ENCODE measurements at places on chromosomes 6 and 20.

DNA sequence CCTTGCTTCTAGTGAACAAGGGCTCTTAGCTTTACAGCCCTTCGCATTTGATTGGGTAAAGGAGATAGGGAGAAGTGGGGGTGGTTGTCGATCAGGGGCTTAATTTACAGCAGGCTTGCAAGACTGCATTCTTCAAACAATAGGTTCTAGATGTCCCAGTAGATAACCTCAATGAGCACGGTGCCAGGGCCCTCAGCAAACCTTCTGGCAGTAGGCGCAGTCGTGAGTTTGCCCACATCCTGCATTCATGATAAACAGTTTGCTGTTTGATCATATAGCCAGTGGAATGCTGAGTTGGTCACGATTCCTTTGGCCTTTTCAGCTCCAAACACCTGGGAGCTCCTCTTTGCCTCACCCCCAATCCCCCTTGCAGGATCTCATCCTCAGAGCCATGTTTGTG lies 27.5 kb downstream of the SUN5 start:
- DNase-seq, result no peak

- DNase-seq, result no peak
Measured at GRCh38 chr20:9963029-9963428, 71.8 kb upstream of the ANKEF1 start.

DNA sequence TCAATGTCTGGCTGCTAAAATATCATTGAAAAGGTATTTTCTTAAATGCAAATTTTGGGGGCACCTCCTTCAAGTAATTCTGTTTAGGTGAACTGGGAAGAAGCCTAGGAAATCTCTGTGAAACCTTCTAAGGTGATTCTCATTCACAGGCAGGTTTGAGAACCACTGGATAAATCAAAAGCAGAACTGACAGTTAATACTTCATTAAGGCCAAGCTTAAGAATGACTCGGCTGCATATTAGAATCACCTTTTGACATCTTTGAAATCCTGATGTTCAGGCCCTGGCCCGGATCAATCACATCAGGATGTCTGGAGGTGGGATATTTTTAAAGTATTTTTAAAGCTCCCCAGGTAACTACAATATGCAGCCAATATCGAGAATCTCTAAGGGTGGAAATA lies 50.6 kb downstream of the FKBP1C start:
- DNase-seq, result no peak

DNA sequence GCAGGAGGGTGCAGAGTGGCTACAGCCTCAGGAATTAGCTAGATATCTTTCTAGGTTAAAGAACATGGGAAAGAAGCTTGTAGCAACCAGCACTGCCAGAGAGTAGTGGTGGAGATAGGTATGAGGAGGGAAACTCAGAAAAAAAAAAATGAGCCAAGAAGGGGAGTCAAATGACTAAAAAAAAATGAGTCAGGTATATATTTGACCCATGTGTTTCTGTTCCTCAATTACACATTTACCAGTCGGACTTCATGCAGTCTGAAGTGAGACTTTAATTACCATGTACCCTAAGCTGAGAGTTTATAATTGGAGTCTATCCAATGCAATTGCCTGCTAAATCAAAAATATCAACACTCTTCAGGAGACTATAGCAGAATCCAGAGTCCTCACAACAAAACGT lies 964.6 kb downstream of the HACE1 start:
- DNase-seq, result no peak

- DNase-seq, result peak; percentile 50
Measured at GRCh38 chr6:135320721-135321621, 139.9 kb downstream of the MYB start.

DNA sequence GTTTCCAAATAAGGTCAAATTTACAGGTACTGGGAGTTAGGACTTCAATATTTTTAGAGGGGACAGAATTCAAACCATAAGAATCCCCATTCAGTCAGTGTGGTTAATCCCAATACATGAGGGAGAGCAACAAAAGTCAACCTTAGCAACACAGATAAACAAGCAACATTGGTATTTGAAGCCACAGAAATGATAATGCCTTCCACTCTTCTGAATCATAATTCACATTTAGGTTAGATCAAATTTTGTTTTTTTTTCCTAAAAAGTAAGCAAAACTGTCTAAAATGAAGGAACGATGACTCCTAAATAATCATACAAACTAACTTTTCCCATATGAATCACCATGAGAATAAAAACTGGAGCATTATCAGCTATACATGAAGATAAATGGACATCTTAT lies 246.0 kb upstream of the TENT5A start:
- no peak for DNase-seq

DNA sequence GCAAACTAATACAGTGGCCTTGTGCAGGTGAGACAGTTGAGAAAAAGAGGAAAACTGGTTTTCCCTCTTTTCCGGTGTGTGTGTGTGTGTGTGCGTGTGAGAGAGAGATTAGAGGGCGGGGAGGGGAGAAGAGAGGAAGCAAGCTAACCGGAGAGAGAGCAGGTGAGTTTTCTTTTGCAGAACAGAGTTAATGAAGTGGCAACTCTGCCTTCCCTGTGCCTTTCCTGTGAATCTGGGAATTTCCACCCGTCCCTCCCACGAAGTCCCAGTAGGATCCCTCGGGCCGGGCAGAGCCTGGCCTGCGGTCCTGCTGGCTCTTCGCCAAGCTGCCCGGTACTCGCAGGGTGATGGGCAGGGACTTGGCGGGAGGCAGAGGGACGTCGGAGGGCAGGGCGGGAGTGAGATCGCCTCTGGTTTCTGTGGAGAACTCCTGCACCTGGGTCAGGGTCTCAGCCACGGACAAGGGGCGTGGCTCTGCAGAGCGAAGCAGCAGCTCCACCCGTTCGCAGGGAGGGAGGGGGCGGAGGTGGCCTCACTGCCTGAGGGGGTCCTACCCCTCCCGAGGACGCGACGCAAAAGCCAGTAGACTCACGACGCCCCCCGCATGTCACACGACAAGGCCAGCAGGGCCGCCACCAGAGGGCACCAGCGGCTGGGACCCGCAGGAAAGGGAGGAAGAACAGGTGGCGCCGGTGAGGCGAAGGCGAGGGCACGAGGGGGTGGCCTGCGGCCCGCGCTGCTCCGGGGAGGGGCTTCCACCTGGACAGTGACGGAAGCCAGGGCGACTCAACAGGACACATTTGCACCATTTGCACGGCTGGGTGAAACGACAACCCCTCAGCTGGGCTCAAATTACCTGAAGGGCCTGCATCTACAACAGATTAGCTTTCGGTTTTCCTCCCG lies 51.2 kb upstream of the RNF182 start:
- DNase-seq, result peak; percentile 88

DNA sequence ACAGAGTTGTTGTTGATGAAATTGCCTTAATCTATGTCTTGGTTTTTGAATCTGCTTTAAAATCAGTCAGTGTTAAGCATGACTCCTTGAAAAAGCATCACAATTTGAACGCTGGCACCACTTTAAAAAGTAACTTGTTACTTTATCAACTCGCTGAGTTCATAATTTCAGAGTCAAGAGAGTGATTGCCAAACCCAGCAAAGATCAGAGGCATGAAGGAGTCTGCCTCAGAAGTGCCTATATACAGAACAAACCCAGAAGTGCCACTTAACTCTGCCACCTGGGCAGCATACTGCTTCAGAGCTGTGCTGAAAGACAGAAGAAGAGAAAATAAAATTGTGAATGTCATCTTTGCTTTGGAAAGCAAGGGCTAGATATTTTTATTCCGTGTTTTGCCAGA lies 73.6 kb upstream of the HCRTR2 start:
- DNase-seq, result no peak

- no peak for DNase-seq
Measured at GRCh38 chr6:80289727-80290126, 183.3 kb downstream of the BCKDHB start.

DNA sequence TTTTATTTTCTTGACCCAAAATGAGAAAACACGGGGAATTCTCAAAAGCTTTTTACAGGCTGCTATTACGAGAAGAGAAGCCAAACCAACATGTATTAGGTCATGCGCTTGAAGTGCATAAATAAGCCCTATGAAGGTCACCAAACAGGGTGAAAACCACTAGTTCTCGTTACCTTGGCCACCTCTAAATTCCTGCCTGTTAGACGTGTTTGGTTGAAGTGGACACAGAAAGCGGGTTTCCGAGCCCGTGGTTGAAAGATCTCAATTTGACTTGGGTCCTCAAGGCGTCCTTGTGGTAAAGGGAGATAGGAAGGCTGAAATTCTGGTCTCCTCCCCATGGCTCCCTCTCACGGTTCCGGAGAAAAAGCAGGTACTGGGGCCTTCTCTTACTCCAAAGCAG lies 6.2 kb downstream of the EYA2 start:
- no peak for DNase-seq

DNA sequence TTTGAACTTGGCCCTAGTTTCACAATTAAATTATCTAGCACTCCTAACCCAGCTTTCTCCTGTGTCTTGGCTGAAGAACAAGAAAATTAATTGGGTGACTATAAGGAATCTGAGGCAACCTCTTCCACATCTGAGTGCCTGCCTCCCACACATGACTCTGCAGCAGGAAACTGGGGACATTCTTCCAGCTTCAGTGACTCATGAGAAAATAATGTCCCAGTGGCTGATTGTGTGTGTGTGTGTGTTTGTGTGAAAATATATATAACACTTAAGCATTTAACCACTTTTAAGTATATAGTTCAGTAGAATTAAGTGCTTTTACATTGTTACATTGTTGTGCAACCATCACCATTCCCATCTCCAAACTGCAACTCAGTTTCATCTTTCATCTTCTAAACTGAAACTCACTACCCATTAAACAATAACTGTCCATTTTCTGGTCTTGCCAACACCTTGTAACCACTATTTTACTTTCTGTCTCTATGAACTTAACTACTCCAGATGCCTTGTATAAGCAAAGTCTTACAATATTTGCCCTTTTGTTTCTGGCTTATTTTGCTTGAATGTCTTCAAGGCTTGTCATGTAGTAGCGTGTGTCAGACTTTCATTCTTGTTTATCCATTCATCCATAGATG lies 8.7 kb downstream of the TRIM38 start:
- peak; percentile 63 for DNase-seq

- DNase-seq, result no peak
Measured at GRCh38 chr6:126811321-126811720, 307.1 kb upstream of the RSPO3 start.

DNA sequence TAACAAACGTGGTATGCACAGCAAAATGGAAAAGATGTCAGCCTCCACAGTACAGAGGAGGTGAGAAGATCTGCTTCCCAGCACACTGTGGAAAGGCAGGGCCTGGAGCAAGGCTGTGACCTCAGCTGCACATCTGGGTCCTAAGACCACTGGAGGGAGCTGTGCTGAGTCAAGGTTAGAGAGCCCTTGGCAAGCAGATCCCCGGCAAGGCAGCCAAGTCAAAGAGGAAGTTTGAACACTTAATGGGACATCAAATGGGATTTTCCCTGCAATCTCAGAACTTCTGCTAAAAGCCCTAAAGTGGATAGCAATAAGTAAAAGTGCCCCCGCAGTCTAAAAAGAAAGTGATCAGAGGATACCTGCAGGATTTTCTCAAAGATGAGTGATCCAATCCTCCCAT lies 39.5 kb downstream of the UNC5CL start:
- peak; percentile 70 for DNase-seq

DNA sequence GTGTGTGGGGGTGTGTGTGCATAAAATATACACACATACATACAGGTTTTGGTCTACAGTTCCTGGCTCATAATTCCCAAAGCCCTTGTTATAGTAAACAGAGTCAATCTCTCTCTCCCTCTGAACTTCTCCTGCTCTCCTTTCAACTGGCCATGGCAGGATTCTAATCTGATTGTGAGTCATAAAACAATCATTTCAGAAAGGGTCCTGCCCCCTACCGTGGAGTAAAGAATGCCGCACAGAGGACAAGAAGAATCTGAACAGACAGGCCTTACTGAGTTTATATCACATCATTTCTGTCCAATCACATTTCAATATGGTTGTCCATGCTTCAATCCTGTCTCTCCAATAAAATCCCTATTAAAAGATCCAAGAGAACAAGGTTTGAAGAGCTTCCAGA lies 416.9 kb downstream of the FRK start:
- DNase-seq, result no peak

GRCh38 chr20:42775037-42775436 lies 414.7 kb downstream of the PTPRT start:
- DNase-seq, result no peak

DNA sequence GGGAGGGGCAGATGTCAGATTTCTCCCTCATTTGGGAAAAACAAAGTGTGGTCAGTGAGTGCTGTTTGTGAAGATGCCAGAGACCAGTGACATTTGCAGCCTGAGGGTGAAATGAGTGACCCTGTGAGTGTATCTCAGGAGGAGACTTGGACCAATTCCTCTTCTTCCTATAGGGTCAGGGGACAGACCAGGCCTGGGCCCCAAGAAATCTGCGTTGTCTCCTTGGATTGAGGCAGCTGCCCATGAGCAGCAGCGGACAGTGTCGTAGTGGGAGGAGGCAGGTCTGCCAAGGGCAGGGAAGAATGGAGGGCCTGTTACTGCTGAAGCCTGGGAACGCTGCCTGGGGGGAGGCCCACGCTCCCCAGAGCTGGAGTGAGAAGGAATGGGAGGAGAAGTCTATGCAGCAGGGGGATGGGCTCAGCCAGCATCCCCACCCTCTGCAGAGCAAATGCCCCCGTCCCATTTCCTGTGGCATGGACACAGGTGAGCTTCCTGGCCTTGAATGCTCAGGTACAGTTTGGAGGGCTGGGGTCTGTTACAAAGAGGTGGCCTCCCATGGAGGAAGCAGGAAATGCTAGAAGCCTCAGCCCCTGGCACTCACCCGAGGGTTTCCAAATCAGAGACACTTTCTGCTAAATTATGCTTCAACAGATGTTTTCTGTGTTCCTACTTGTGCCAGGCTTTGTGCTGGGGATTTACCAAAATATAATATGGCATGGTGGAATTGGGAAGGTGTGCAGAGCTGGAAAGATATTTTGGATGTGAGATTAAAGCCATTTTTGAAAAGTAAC lies 29.8 kb downstream of the DAAM2 start:
- DNase-seq, result no peak

DNA sequence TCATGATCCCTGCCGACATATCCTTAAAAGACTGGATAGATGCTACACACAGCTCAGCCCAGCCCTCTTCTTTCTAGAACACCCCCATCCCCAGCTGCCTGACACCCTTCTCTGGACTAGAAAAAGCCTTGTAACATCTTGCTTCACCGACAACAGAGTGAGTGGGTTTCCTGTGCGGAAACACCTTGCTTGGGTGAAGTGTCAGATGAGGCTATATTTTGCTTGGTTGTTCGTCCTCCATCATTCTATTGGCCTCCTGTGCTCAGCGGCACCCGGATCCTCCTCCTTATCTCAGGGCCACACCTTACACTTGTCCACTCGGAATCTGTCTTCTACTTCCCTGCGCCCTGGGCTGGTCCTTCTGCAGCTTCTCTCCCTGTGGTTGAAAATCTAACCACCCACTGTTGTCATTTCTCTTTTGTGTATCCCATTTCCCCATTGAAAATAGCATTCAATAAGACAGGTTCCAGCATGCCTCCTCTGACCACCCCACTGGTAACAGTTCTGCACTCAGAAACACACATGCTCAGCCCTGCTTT lies 101.3 kb upstream of the MLN start:
- DNase-seq, result peak; percentile 92

- no peak for DNase-seq
Measured at GRCh38 chr6:56091159-56091869, 156.1 kb downstream of the COL21A1 start.

DNA sequence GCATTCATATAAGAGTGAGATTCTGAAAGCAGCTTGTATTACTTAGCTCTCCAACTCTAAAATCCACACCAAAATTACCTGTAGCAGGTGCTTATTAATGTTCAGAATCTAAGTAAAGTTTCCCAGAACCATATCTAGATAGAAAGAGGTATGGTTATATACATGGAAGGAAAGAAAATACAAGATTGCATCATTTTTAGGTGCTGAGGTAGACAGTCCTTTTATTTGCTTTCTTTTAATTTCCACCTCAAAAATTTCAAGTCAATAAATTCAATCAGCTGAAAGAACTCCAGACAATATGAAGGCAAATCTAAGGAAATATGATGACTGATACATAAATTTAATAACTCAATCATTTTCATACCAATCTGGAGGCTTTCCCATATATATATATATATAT lies 521.9 kb downstream of the PKHD1 start:
- DNase-seq, result no peak

All from K562 (cell line).